ENCODE measurements at places on chromosomes 3 and 15.

- no peak for DNase-seq
Measured at GRCh38 chr3:61901986-61902385, 340.6 kb downstream of the PTPRG start.

GRCh38 chr3:158333736-158334135, 223.8 kb downstream of the RSRC1 start:
- DNase-seq: no peak

DNA sequence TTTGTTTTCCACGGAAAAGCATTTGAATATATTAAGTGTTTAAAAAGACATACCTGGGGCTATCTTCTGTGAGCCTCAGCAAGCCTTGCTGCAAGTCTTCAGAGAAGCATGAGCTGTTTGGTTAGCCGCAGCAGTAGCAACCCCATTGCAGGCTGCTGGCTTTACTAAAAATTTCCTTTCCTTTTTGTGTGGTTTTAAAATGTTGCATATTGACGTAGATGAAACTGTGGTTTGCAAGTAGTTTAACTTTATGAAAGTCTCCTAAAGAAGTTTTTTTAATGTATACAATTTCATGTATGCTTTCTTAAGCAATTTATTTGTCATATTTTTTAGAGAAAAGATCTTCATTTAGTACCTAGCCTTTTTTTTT, at the start of gene GPR171:
Gene GPR171, minus strand, starts transcription at position 166 of the 370 bp plus-strand sequence. CDS start 3,830 bp downstream, outside the sequence.
- DNase-seq: peak; percentile 5

DNA sequence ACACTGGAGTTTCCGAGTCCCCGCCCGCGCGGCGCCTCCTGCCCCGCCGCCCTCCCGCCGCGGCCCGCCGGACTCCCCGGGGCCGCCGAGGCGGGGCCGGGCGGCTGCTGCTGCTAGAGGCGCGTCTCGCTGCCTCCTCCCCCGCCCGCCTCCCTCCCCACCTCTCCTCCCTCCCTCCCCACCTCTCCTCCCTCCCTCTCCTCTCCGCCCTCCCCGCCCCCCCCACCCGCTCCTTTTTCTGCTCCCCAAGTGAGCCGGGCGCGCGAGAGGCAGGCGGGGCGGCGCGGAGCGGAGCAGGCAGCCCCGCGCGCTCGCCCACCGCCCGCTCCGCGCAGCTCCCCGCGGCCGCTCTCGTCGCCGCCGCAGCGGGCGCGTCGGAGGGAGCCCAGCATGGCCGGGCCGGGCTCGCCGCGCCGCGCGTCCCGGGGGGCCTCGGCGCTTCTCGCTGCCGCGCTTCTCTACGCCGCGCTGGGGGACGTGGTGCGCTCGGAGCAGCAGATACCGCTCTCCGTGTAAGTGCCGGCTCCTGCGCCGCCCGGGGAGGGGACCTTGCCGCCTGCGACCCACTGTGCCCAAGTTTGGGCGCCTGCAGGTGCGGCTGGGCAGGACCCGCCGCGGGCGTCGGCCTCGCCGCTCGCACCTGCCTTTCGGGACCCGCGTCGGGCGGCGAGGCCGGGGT, at the start of gene CACNA2D3:
Gene CACNA2D3, plus strand, starts transcription at position 229 of the 679 bp plus-strand sequence.
- no peak for DNase-seq

DNA sequence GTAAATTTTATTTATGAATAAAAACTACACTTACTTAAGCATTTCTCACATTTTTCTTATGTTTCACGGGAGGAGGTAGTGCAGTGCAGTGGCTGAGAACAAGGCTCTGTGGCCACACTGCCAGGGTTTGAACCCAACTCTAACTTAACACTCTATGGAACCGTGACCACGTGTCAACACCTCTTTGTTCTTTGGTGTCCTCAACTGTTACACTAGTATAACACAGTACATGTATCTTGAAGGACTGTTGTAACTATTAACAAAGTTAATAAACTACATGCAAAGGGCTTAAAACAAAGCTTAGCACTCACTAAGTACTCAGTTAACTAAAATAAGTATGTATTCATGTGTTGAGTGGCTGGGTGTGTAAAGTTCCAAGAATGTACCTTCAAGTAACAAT, 19.5 kb downstream of the CD47 start:
- no peak for DNase-seq

- no peak for DNase-seq
Measured at GRCh38 chr3:65584002-65584401, 454.7 kb downstream of the MAGI1 start.

DNA sequence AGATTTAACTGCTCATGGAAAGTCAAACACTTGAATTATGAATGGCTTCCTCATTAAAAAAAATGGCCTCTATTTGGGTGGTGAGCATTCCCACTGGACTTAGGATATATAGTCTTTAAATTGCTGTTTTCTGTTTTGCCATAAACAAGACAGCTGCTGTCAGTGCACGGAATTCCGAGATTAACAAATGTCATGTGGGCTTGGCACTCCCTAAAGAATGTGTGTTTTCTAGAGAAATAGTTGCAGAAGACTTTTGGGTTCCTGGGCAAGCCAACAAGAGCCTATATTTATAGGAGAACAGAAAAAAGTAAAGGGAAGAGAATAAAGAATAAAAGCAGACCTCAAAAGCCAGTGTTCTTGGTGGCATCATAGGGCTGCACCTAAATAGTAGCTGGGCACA, 13.6 kb upstream of the TFG start:
- no peak for DNase-seq

DNA sequence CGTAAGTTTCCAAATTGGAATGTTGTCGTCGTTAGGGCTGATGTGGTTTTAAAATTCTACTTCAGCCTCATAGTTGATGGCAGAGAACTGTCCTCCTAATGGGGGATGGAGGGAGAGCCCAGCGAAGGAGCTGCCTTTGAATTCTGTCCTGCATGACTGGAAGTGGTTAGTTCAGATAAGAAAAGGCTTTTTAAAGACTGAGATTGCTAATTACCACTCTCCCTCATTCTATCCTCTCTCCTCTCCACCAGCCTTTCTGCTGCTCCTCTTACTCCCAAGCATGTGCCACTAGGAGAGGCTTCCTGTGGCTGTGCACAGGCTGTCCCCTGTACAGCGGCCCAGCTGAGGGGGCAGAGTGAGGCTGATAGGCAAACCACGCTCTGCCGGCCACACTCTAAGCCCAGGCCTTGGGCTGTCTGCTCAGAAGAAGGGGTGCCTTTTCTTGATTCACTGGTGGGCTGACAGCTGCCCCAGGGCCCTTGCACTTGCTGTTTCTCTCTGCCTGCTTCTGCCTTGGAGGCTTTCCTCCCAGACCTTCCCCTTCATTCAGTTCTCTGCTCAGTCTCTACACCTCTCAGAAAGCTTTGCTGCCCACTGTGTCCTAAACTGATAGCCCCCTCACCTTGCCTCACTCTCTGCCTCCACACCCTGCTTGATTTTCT, 8.7 kb upstream of the PAQR9 start:
- DNase-seq: no peak

DNA sequence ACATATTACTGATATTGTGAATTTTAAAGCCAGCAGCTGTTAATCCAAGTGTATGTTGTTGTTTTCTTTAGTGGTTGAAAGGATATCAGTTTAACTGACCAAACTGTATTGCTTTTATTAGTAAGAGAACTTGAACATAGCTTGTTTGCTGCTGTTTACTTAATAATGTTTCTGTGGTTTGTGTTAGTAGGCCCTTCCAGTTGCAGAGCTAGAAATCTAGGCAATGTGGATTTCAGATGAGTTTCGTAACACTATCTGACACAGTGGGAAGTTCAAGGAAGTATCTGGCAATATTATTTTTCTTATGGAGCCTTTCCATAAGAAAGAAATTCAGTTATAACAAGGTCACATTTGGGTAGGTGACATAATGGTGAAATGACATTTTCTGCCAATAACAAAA, 18.5 kb downstream of the ZNF609 start:
- DNase-seq: no peak

Data from GM18507 (cell line).